ENCODE measurements at places on chromosomes 11 and 22. TPM values are rescaled to one million over a fixed set of nuclear protein-coding genes. Genes with fewer than 3 reads are reported as not detected.

GRCh38 chr11:117465236-117465997 lies 137.8 kb downstream of the CEP164 start:
- DNase-seq = no peak

KRTAP5-1 gene
- polyA plus RNA-seq = not detected

DDB1 gene
- polyA plus RNA-seq = 54.1 TPM

DNAJB7 gene
- not detected for polyA plus RNA-seq
